ENCODE measurements at places on chromosomes 2 and 18.

- no peak for DNase-seq
These were observed 76.1 kb downstream of the CABYR start for GRCh38 chr18:24214913-24215312.

DNA sequence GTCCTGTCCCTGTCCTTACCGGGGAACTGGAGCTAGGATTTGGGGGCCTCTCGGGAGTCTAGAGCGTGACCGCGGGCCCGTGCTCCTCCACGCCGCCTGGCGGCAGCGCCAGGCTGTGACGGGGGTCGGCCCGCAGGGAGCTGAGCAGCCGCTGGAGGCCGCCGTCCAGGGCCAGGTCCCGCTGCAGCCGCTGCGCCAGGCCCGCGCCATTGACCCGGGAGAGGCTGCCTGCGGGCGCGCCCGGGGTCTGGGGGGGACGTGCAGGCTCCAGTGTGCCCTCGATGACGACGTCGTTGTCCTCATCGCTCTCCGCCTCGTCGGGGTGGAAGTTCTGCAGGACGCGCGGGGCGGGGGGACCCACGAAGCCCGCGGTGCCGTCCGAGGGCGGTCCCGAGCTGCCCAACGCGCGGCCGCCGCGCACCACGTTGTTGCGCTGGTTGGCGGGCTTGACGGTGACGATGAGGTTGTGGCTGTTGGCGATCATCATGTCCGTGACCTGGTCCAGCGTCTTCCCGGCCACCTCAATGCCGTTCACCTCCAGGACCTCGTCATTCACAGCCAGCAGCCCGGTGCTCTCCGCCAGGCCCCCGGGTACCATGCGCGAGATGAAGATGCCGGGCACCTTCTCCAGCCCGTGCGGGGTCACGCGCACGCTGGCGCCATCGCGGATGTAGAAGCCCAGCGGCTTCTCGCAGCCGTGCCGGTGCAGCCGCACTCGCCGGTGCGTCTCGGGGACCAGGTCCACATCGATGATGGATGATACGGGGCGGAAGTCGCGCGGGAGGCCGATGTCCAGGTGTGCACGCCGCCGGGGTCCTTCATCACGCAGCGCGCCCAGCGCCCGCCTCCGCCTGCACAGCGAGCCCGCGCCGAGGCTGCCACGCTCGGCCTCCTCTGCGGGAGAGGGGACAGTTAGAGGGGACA is 50.9 kb downstream of the ADNP2 start:
- no peak for DNase-seq

DNA sequence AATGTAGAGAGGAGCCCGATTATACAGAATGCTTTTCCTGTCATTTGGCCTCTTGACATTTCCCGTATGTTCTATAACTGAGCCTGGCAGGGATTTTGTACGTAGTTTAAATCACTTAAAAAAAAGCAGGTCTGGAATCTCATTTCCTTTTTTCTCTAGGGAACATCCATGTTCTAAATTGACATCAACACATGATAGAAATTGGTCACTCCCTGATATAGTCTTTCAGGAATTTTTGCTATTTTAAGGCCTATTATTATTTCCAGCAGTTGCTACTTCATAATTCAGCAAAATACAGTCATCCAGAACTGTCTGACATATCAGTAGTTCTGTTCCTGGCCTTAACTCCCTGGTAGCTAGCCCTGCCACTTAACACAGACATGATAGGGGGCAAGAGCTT is 565.7 kb upstream of the ZEB2 start:
- no peak for DNase-seq

GRCh38 chr2:226030369-226030768 is 630.9 kb downstream of the NYAP2 start:
- DNase-seq: no peak

GRCh38 chr2:20431772-20432171 is 15.1 kb upstream of the RHOB start:
- no peak for DNase-seq
